Cerebellar nuclear complex (tissue), 1 donor: ENCODE measurements at places on chromosomes 5 and 9.

DNA sequence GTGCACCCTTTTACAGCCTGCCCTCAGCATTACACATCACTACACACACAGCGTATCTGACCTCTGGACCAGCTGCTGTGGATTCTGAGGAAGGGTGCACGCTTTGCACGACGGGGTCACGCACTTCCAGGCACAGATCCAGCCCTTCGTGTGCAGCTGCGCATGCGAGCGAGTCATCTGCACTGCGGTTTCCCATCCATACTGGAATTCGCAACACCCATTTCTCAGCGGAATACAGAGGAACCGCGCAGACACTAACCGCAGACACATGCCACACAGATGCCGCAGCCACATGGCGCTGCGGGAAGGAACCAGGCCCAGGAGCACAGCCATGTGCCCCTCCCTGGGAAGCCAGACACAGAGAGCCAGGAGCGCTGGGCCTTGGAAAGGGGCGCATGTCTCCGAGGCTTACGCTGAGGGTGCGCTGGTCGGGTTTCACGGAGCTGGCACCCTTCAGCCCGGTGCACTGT, 43.5 kb downstream of the PNPLA7 start:
- no peak for DNase-seq

DNA sequence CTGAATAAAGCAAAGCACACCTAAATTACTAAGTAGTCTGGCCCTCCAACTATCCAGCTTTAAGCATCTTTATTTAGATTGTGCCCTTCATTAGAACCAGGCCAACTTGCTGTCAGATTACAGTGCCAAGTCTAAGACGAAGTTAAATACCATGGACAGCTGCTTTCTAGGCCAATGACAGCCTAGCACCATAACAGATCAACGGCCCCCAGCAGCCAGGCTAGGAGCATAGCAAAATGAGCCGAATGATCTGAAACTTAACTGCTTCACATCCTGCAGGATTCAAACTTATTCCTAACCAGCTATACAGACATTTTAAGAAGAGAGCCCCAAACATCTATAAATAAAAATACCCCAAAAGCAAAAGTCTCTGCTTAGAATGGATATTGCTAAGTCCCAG, 6.8 kb downstream of the SLC24A2 start:
- DNase-seq = no peak

DNA sequence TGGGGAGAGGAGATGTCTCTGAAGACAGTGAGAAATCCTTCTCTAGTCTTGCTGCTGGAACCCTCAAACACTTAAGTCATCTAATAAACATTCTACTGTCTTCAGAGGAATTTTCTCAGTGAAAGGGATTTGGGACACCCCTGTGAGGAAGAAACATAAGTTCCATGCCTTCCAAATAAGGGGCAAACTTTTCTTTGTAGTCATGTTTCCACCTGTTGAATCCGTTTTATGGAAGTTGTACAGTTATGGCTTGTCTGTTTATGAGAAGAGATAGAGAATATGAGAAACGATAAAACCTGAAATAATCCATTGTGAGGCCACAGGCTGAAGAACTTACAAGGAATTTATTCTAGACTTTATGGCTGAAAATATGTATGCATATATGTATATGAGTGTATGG, 49.6 kb downstream of the DOCK8 start:
- no peak for DNase-seq

DNA sequence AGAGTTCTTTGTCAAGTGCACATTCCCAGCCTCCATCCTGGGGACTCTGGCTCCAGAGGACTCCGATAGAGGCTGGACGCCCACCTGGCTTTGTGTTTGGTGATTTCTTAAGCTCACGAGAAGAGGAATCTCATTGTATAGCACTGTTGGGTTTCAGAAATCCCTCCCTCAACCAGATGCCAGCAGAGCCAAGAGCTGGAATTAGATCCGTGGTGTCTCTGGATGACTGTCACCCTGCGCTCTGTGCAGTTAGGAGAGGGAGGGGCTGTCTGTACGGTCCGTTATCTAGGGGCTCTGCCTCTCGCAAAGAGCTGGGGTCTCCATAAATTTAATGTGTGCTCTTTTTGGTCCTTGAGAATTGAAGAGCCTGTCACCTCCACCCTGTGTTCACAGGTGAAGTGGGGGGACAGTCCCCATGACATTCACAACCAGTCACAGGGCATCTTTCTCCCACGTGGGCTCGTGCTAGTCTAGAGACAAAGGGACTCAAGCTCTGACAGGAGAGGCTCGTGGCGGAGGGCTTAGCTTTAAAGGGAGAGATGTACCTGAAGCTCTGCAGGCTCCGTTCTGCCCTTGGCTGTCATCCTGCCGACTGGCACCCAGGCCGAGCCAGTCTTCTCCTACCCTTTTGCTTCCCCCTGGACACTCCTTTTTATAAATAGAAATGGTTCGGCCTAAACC, 41.4 kb downstream of the FAM78A start:
- no peak for DNase-seq

DNA sequence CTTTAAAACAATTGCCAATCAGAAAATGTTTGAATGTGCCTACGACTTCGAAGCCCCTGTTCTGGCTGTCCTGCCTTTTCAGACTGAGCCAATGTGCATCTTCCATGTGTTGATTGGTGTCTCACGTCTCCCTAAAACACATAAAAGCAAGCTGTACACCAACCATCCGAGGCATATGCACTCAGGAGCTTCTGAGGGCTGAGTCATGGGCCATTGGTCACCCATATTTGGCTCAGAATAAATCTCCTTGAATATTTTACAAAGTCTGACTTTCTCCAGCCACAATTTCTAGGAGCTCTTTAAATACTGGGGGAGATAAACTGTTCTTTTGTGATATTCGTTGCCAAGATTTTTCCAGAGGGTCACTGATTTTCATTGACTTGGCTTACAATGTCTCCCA, 53.9 kb downstream of the C9orf57 start:
- no peak for DNase-seq

DNA sequence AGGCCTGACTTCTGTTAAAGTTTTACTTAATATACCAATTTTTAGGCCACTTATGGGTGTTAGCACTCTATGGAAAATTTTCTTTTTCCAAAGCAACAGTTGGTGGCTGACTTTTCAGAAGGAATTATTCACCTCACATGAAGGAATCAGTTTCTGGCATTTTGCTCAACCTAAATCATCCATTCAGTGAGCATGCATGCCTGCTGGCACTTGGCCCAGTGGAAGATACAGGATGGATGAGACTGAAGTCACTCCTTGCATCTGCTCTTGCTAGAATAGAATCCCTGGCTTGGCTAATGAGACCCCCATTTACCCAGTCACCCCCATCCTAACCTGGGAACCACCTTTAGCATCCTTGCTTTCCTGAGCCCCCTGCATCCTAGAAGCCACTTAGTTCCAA, 131.7 kb downstream of the WDR41 start:
- DNase-seq = no peak

DNA sequence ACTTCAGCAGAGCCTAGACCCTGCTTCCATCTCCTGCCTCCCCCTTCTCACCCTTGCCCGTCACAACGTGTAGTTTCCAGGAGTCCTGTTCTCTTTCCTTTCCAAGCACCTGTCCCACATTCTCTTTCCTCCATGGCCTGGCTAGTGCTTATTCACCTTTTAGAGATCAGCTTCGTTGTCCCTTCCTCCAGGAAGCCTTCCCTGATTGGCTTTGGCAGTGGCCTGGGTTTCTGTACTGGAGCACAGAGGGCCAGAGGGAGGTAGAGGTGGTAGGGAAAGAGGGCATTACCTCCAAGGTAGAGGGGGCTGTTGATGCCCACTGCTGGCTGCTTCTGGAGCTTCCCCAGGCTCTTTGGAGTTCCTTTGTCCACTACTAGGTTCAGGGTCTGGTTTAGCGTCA, 93.7 kb upstream of the PANK3 start:
- DNase-seq = no peak

DNA sequence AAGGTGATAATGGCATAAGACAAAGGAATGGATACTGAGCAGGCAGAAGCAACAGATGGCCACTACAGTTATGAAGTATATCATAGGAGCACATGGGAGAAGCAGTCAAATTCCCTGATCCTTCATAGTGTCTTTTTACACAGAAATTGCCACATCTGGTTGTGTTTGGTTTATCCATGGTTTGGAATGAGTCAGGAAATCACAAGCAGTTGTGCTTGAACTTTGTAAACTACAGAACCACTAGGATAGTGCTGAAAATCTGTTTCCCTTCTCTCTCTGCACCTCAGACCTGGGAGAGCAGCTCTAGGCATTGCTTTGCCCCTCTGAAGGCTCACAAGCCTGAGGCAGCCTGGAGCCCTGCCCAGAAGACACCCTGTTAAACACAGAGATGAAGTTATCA, 134.0 kb downstream of the DMRT2 start:
- no peak for DNase-seq
